Motor neuron (in vitro differentiated cells): ENCODE measurements at places on chromosomes 7 and 10.

- peak; percentile 35 for ATAC-seq
Measured at GRCh38 chr10:101570428-101571270, 17.4 kb downstream of the POLL start.

DNA sequence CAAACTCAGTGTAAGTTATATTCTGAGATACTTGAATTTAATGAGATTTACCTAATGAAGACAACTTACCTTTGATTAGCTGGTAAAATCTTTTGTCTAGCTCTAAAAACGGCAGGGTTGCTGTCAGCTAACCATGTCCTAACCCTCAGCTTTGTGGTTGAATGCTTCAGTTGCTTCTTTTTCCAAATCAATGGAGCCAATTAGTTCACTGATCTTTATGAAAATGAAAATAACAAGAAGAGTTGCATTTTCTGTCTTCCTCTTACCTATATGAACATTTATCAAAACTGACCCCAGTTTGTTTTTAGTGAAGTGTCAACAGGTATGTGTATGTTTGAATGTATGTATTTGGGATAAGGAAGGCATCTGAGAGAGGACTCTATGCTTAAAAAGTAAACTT is 253.1 kb upstream of the MTPN start:
- no peak for ATAC-seq

- no peak for ATAC-seq
Measured at GRCh38 chr7:149161241-149161848, 14.1 kb downstream of the ZNF398 start.

GRCh38 chr10:124084708-124085107 is 8.7 kb downstream of the CHST15 start:
- ATAC-seq: no peak

DNA sequence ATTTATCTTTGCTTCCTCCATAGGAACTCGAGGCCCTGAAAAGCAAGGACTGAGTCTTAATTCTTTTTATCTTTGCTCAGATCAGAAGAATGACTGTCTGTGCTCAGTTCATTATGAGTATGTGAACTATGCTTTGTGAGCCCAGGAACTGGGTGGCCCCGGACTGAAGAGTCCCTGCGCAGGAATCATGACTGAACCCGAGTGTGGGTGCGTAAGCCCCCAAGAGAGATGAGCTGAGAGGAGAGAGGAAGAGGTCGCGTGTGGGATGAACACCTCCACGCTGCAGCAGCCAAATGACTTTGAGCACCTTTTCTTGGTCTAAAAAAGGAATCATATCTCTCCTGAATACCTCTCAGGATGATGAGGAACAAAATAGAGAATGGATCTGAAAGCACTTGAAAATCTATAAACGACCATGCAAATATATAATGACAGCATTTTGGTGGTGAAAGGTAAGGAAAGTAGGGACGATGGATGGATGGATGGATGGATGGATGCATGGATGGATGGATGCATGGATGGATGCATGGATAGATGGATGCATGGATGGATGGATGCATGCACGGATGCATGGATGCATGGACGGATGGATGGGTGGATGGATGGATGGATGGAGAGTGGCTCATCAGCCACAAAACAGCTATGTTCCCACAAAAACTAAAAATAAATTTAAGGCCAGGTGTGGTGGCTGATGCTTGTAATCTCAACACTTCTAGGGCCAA is 19.8 kb downstream of the FAM171A1 start:
- ATAC-seq: no peak

DNA sequence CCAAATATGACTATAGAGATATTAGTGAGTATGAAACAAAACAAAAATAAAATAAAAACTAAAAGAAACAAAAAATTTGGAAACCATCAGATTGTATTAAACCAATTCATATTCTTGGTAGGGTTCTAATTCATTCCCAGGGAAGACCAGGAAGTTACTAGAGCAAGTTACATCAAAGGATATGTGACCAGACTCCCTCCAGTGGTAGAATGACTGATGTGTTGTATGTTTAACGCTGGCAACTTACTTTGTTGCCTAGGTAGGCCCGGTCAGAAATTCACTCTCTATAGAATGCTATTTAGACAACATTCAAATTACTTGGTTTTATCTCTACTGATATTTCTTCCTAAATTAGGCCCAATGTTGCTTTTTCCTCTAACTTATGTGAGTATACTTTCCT is 5.2 kb downstream of the PHYHIPL start:
- ATAC-seq: peak; percentile 29

DNA sequence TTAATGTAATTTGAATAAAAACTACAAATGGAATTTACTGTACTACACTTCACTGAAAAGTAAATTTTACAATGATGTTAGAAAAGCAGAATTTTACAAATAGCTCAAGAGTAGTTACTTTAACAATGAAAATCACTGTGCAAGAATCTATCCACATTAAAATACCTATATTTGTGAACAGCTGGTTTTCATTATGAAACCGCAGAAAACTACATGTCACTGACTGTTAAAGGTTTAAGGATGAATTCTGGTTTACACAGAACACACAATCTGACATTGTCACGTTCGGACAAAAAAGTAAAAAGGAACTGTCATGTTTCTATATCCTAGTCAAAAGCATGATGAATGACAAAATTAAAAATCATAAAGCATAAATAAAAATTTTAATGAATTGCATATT is 415.3 kb upstream of the PRKCQ start:
- peak; percentile 51 for ATAC-seq

DNA sequence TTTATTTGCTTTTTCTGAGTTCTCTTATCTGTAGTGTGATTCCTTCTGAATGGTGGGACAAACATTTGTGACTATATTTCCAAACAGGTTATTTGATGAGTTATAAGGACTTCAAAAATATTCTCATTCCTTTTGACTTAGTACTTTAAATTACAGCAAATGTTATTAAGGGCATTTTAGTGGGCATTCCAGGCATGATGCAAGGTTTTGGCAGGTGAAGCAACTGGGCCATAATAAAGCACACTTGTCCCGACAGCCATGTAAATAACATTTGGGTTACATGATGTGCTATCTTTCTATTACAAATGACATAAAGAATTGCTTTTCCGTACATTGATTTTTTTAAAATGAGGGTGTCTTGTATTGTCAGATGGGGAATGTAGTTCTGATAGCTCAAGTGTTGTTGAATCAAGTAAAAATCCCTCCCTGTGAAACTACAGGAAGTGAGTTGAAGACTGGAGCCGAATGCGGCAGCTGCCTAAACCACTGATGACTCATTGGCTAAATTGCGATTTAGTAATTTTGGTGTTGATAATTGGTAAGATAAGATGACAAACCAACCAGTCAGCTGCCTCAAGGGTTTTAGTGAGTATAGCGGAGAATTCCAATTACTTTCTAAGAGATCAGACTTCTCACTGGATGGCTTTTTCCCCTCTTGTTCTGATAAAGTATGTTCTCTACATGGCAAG is 231.3 kb upstream of the NPY start:
- no peak for ATAC-seq

- peak; percentile 64 for ATAC-seq
Measured at GRCh38 chr10:71462062-71462935, 65.6 kb downstream of the CDH23 start.

DNA sequence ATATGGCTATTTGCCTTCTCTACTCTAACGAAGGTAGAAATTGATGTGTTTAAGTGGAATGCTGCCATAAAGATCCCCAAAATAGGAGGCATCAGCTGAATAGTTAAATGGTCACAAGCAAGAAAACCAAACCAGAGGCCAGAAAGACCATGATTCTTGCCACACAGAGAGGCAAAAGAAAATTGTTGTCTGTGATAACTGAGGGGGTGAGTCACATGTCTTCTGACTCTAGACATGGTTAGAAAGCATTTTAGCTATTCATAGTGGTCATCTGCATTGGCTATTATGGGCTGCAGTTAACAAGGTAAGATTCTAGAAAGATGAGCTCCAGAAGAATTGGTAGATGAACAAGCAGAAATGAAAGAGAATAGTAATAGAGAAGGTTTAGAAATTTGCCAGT is 361.4 kb upstream of the NPSR1 start:
- no peak for ATAC-seq

DNA sequence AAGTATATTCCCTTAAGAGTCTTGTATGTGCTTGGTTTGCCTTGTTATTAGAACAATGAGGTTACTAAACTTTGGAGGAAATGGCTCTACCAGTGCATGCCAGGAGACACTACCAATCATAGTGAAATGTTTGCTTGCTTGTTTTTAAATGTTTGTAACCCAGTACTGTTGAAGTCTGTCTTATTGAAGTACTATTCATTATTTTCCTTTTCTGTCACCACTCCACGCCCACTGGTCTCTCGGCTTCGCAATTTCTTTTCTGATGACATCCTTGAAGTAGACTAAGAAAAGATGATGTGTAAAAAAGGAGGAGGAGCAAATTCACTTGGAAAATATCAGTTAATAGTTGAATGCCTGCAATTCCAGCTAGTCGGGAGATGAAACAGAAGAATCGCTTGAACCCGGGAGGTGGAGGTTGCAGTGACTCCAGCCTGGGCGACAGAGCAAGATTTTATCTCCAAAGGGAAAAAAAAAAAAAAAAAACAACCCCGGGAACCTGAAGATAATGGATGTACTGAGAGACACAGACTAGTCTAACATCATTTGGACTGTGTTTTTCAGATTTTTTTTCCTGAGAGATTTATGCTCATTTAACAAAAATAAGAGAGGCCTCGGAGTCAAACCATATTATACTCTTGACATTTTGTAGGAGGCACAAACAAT is 959.4 kb downstream of the PCDH15 start:
- ATAC-seq: no peak

GRCh38 chr10:75553550-75553949 is 122.1 kb downstream of the LRMDA start:
- no peak for ATAC-seq

- peak; percentile 66 for ATAC-seq
Measured at GRCh38 chr10:73889014-73889413, 14.7 kb upstream of the CAMK2G start.

GRCh38 chr10:114753126-114753525 is 68.5 kb upstream of the FHIP2A start:
- ATAC-seq: no peak
